ENCODE measurements at places on chromosomes 3 and 15.

- DNase-seq = no peak
These were observed 530.8 kb downstream of the FOXP1 start for GRCh38 chr3:71052716-71053115.

- no peak for DNase-seq
These were observed 22.4 kb downstream of the PAQR5 start for GRCh38 chr15:69320977-69321554.

DNA sequence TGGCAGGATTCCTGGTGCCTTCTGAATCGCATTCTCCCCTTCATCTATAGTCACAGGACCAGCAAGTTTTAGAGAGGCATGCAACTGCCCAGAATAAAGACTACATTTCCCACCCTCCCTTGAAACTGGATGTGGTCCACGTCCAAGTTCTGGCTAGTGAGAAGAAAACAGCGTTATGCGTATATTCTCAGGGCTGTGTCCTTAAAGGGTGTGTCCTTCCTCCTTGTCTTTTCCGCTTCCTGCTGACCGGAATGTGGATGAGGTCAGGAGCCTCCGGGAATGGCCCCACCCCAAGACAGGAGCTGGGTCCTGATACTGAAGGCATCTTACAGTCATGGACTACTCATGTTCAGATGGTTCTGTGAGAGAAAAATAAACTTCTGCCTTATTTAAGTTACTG, 20.2 kb downstream of the CHST2 start:
- no peak for DNase-seq

- no peak for DNase-seq
These were observed 51.5 kb downstream of the C3orf20 start for GRCh38 chr3:14726441-14726780.

DNA sequence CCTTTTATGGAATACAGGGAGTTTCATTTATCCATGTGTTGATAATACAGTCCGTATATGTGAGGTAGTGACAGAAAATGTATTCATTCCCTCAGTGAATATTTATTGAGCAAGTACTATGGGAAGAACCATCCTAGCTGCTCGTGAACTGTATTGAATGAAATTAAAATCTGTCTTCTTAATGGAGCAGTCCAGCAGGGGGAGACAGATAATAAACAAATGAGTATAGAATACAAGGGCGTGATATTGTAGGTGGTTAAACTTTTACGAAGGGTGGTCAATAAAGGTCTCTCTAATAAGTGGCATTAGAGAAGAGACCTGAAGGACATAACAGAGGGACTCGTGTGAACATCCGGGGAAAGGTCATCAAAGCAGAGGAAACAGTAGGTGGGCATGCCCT, 62.7 kb upstream of the OSTN start:
- no peak for DNase-seq

DNA sequence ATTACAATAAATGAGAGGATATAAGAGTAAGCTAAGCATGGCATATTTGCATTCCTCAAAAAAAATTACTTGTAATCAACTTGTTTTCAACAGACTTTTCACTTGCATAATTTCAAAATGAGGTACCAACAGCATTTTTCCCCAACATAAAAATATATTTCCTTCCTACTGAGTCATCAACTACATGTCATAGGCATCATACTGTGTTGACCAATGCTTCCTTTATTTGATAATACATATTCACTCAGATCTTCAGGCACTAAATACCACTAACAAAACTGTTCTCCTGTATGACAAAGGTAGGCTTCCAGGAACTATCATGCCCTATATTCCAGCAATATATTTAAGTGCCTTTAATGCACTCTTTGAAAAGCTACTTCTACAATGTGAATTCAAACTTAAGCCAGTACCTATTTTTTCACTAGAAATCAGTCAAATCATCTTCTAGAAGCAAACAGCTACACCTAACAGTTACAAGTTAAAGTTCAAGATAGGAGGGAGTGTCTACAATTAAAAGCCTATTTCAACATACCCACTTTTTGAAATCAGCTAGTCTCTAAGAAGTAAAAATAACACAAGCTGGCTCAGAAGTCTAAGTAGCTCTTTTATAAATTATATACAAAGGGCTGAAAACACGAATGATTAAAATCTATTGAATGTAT, 11.3 kb downstream of the ADAM10 start:
- no peak for DNase-seq

DNA sequence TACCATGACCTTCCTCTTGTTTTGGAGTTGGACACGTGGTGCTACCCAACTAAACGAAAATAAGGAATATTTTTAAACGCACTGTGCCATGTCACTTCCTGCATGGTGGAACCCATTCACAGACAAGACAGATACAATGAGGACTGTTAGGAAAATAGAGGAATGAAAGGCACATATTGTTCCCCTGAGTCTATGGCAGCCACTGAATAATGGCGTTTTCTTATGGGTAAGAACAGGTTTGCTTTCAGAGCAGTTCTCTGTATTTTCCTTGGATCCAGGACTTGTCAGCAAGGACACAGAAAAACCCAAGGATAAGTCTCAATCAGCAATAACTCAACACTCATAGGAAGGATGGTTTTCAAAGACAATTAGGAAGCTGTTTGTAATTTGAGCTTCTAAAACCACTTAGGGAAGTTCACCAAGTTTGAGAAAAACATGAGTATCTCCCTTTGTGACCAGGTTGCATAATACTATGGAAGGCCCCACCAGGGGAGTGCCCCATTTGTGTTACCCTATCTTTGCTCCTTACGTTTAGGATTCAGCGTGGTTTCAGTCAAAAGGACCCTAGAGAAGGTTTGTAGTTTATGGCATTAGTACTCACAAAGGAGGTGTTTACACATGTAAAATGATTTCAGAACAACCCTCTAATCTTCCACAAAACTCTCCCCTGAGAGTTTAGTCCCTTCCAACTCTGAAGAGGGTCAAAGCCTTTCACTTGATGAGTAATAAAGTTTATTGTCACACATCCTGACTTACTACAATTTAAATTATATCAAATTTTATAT, 487.2 kb upstream of the ATP11B start:
- no peak for DNase-seq

- no peak for DNase-seq
These were observed 8.7 kb upstream of the ZNF774 start for GRCh38 chr15:90343302-90343790.

- no peak for DNase-seq
These were observed 122.5 kb downstream of the CHST2 start for GRCh38 chr3:143242101-143242500.

DNA sequence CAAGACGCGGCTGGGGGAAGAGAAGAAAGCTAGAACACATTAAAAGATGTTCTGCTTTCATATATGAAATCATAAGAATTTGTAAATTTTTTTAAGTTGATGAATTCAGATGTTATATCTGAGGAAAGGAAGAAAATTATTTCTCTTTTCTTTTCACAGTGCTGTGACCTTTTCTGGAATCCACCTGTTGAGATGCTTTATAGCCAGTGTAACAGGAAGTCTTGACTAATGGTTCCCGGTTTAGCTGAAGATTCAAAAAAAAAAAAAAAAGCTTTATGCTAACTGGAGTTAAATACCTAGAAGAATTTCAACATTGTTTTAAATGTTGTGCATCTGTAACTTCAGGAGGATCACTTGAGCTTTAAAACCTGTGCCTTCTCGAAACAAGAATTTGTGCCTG, 9.9 kb downstream of the GTPBP8 start:
- no peak for DNase-seq

- no peak for DNase-seq
These were observed 30.0 kb downstream of the ZDHHC23 start for GRCh38 chr3:113977822-113978221.

DNA sequence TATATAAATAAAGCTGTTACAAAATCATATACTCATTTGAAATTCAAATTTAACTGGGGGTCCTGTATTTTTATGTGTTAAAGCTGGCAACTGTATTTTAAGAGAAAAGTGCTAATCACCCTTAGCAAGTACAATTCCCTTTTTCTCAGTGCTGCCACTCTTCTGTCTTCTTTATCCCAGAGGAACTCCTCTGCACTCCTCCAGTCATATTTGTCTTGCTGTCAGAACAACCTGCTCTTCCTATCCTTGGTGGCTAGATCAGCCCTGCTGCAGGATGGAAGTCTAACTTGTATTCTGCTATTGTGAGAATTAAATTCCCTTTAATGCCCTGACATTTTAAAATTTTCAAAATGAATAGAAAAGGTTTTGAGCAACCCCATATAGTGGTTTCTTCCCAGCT, 123.9 kb upstream of the TNIK start:
- no peak for DNase-seq

- DNase-seq = no peak
These were observed 94.9 kb downstream of the AKAP13 start for GRCh38 chr15:85475317-85475701.

- DNase-seq = no peak
These were observed 19.7 kb downstream of the DENND6A start for GRCh38 chr3:57673156-57673555.

- DNase-seq = no peak
These were observed 314.2 kb downstream of the NTRK3 start for GRCh38 chr15:87942316-87942715.

DNA sequence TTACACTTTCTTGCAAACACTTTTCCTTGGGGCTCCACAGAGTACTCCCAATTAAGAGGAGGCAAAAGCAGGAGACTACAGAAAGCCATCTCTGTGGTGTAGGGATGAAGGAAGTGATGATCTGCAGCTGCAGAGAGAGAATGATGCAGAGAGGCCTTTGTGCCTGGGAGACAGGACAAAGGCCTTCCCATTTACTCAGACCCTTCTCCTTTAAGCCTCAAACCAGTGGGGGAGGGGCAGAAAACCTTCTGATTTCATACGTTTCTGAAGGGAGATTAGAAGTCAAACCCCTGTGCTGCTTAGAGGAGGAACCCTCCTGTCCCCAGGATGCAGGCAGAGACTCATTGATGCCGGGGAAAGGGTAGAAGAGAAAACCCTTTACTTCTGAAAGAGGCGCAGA, 130.8 kb downstream of the NEO1 start:
- DNase-seq = no peak

GRCh38 chr3:188486952-188487351, 333.0 kb downstream of the LPP start:
- no peak for DNase-seq

DNA sequence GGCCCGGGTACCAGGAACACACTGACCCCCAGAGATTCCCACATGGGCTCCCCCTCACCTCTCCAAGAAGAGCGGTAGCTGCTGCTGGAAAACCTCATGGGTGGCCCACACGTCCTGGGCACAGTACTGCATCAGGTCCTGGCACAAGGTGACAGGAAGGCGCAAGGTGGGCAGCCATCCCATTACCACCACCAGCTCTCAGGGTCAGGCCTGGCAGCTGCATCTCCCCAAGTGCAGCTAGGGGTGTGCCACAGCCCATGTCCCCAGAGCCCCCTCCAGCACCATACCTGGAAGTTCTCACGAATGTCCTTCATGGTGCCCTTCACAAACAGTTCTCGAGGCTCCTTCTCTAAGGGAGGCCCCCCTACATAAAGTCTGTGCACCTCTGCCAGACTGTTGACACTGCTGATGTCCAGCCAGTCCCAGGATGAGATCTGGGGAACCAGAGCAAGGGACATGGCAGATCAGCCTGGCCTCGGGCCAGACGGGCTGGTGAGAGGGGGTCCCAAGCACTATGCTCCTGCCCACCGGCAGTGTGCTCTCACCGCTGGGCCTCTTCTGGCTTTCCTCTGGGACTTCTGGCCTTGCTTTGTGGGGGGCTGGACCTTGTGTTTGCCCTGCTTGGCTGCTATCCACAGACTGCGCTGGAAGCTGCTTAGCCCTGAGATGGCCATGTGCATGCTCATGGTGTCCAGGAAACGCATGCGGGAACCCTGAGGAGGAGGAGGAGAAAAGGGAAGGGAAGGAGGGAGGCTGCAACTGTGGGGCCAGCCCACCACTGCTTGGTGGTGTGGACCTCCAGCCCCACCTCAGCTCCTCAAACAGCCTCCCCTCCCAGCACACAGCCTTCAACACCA, 6.0 kb downstream of the POLG start:
- DNase-seq = no peak

- DNase-seq = no peak
These were observed 61.3 kb downstream of the VGLL4 start for GRCh38 chr3:11582191-11582968.

- DNase-seq = no peak
These were observed 223.1 kb downstream of the RPLP1 start for GRCh38 chr15:69675731-69676130.

DNA sequence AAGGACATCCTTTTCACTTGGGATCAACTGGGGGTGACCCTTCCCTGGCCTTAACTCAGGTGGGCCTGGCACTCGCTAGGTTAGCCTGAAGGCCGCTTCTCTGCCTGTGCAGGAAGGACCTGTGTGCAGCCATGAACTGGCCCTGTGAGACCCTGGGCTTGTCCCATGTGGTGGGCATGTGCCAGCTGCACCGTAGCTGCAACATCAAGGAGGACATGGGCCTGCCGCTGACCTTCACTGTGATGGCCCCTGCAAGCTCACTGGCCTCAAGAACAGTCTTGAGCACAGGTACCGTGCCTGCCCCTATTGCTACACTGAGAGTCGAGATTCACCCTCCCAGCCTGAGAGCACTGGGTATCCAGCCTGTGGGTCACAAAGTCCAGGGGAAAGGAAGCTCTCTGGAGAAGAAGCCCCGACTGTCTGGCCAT, 43.0 kb downstream of the SAXO2 start:
- DNase-seq = no peak

Measured in stimulated activated CD4-positive, alpha-beta T cell treated with anti-CD3 and anti-CD28 coated beads, Interleukin-15, amount 100 ng/mL, for 24 hours (primary cell).